ENCODE measurements at places on chromosomes 12 and 14.

DNA sequence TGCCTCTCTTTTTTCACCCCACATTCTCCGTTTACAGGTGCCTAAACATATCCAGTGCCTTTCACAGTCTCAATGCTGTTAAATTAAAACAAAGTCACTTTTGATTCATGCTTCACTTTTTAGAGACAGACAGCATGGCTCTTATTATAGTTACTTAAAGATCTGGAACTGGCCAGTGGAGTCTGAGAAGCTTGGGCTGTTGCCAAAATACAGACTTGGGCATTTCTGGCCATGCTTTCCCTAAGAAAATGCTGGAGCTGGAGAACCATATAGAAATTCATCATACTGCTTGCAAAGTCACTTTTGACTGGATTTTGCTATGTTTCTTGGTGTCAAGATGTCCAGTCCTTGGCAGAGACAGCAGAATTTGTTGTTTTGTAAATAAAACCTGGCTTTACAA lies 12.2 kb upstream of the GPR68 start:
- DNase-seq: no peak

GRCh38 chr12:117031843-117032592 lies 67.2 kb downstream of the TESC start:
- DNase-seq: no peak

DNA sequence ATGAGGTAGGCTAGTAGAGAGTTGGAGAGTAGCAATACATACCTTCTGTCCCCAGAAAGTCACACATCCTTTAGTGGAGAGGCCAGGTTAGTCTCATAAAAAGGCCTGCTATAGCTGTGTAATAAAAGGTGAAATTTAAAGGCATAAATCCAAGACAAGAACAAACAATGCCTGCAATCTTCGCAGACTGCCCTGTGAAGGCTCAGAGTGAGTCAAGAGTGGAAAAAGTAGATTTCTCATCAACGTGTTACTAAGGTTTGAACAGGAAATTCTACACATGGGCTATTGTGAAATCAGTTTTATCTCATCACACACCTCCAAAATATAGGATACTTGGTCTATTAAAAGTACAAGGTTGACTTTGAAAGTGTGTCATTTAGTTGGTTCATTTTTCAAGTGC lies at the start of gene KLRC1:
Gene KLRC1 (minus strand): TSS at position 222 of the 400 bp plus-strand sequence. CDS start 2,221 bp downstream, outside the sequence.
- no peak for DNase-seq

- no peak for DNase-seq
These were observed 6.1 kb downstream of the FRMD6 start for GRCh38 chr14:51657762-51658161.

- no peak for DNase-seq
These were observed 360.0 kb upstream of the DCN start for GRCh38 chr12:91542666-91543065.

GRCh38 chr12:10968765-10969456 lies 17.8 kb downstream of the TAS2R50 start:
- DNase-seq: no peak

- no peak for DNase-seq
These were observed 17.7 kb upstream of the TMEM30B start for GRCh38 chr14:61298824-61299223.

DNA sequence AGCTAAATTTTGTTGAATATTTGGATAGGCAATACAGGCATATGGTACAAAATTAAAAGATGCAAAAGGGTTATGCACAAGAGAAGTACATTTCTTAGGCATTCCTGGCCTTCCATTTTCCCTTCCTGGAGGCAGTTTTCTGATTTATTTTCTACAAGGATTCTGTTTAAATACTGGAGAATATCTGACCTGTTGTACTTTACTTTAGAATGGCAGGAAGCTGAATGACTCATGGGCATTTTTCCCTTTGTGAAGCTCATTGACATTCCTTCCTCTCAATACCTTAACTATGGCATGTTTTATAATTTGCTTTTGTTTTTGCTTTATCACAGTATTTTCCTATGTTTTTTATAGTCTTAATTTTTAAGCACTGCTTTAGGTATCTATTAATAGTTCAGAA lies 62.7 kb downstream of the RCOR1 start:
- DNase-seq: no peak

GRCh38 chr14:100102156-100102785 lies 37.0 kb downstream of the EVL start:
- no peak for DNase-seq

All from activated effector memory CD4-positive, alpha-beta T cell treated with Interleukin-2 at 50 U/mL for 16 hours (primary cell).